ENCODE measurements at places on chromosomes 5 and 9.

DNA sequence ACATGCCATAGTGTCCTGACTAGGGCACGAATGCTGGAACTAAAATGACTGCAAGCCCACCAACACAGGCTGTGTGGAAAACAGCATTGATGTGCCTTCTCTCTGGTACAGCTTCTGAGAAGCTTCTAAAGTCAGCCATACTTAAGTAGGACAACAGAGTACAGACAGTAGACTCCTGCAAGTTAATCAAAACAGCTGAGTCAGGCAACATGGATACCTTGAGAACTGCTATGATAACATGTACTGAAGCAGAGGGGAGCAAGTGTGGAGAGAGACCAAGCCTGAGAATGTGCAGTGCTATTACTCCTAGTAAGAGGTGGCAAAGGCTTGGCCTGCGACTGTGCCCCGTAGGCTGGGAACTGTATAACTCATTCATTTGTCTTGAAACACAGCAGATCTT is 2.5 kb downstream of the ISCA1 start:
- DNase-seq: no peak

GRCh38 chr5:125185740-125186139 is 439.3 kb upstream of the ZNF608 start:
- no peak for DNase-seq

DNA sequence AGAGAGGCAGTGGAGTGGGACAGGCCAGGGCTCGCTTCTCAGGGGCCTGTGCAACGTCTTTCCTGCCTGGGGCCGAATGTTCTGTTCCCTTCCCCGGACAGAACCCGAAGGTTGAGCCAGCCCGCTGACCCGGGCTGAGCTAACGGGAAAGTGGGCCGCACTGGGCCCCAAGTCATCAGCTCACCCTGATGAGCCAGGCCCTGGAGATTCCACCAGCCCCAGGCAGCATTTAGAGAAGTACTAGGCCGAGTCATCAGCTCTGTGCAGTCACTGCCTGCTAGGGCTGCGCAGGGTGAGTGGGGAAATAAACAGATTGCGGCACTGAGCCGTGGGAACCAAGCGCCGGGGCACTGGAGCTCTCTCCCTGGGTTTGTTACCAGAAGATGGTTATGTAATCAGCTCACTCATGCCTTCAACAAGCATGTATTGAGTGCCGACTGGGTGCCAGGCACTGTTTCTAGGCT is 29.1 kb upstream of the DUSP1 start:
- DNase-seq: no peak

- DNase-seq: no peak
Observed at GRCh38 chr9:97524424-97524823, 23.0 kb downstream of the TMOD1 start.

- DNase-seq: no peak
Observed at GRCh38 chr5:134451225-134451935, 39.7 kb upstream of the CDKN2AIPNL start.

- peak; percentile 78 for DNase-seq
Observed at GRCh38 chr9:137034709-137035506, 3.0 kb upstream of the FUT7 start.

GRCh38 chr5:73783828-73784227 is 157.8 kb downstream of the ARHGEF28 start:
- no peak for DNase-seq

DNA sequence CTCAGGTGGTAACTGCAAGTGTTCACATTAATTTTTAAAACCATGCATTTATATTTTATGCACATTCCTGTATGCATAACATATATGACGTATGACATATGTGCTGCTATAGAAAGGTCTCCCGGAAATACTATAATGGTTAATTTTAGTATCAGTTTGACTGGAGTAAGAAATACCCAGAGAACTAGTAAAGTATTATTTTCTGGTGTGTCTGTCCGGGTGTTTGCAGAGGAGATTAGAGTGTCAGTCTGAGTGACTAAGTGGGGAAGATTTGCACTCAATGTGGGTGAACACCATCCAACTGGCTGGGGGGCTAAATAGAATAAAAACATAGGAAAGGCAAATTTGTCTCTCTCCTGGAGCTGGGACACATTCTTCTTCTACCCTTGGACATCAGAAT is 26.9 kb downstream of the UIMC1 start:
- DNase-seq: no peak

DNA sequence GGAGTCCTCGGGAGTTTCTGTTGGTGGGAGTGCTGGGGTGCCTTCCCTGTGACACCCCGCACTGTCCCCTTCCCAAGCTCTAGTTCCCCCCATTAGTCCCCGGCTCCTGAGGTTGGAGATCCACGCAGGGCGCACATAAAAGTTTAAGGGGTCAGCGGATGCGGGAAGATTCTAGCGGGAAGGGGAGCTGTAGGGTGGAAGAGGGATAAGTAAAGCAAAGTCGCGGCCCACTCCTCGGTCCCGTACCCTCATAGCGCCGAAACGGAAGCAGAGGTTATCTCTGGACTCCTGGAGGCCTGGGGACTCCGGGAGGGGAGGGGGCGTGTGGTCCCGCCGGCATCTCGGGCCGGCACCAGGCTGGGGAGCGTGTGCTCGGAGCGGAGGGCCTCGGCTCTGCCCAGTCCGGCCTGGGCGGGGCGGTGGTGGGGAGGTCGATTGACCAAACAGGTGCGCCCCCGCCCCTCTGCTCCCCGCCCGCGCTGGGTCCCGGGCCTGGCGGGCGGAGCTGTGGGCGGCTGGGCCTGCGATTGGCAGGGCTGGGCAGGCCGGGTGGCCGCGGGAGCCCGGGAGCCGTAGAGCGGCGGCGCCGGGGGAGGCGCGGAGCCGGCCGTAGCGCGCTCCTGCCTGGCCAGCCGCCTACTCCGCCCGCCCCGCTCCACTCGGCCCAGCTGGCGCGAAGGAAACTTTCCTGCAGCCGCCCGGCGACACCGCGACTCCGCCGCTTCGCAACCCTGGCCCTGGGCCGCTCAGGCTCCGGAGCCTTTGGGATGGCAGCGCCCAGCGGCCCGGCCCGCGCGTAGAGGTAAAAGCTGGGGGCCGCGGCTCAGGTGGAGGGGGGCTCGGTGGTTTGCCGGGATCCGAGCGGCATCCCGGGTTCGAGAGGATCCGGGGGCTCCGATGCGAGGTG is 52.2 kb upstream of the DAB2IP start:
- DNase-seq: no peak

- DNase-seq: no peak
Observed at GRCh38 chr5:135553688-135554462, 18.1 kb upstream of the NEUROG1 start.

GRCh38 chr9:3903273-3903672 is 377.5 kb upstream of the RFX3 start:
- no peak for DNase-seq

- DNase-seq: no peak
Observed at GRCh38 chr5:1641041-1641440, 117.3 kb upstream of the LPCAT1 start.

DNA sequence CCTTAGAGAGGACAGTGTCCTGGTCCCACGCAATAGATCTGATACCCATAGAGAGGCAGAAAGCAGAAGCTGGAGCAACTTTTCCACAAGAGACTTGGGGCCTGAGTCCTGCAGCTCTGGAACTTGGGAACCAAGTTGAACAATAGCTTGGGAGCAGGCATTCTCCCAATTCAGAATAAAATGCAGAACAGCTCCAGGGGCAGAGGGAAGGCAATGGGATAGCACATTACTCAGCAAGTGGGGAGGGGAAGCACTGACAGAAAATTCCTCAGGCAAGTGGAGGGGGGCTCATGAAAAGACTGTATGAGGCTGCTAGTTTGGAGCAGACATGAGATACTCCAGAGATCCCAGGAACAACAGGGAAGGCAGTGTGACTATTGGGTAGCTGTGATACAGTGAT is 513.6 kb downstream of the HINT1 start:
- no peak for DNase-seq

DNA sequence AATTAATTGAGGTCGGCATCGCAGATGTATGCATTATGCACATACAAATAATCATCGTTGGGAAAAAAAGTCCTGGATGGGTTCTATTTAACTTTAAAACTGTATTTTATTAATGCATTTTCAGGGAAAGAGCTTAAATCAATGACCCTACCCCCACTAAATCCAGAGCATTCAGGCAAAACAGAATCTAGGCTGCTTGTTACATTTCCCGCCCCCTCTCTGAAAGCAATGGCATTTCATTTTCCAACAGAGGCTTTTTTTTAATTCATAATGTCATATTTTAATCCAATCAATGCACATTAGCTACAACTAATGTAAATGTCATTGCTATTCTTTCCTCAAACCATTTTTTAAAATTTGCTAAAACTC is 117.4 kb upstream of the GRIA1 start:
- DNase-seq: no peak

- no peak for DNase-seq
Observed at GRCh38 chr5:150152636-150153462, 2.8 kb downstream of the PDGFRB start.

- peak; percentile 39 for DNase-seq
Observed at GRCh38 chr5:116947691-116948528, 373.3 kb upstream of the SEMA6A start.

- no peak for DNase-seq
Observed at GRCh38 chr5:146001544-146002190, 65.3 kb downstream of the SH3RF2 start.

DNA sequence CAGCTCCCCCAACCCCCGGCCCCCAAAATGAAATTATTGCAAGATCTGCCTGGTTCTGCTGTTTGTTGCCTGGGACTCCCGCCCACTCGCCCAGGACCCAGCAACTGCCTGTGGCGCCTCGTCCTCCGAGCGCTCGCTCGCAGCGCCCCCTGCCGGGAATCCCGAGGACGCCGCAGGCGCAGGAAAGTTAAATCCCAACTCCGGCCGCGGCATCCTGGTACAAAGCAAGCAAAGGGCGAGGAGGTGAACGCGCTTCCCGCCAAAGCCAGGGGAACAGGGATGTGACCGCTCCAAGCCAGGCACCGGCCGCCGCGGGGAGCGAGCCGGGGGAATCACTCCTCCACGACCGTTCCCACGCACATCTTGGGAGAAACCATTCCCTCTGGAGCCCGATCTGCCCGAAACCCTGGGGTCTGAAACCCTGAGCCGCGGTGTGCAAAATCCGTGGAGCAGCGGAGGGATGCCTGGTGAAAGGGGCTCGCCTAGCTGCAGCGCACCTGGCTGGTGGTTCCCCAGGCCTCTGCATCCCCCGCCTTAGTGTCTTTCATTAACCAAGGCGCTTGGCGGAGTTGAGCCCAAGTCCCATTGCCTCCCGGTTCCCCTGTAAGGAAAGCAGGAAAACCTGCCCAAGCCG is 1.3 kb downstream of the SEMA5A start:
- peak; percentile 14 for DNase-seq

GRCh38 chr9:124220946-124221451 is 36.8 kb upstream of the NEK6 start:
- no peak for DNase-seq

DNA sequence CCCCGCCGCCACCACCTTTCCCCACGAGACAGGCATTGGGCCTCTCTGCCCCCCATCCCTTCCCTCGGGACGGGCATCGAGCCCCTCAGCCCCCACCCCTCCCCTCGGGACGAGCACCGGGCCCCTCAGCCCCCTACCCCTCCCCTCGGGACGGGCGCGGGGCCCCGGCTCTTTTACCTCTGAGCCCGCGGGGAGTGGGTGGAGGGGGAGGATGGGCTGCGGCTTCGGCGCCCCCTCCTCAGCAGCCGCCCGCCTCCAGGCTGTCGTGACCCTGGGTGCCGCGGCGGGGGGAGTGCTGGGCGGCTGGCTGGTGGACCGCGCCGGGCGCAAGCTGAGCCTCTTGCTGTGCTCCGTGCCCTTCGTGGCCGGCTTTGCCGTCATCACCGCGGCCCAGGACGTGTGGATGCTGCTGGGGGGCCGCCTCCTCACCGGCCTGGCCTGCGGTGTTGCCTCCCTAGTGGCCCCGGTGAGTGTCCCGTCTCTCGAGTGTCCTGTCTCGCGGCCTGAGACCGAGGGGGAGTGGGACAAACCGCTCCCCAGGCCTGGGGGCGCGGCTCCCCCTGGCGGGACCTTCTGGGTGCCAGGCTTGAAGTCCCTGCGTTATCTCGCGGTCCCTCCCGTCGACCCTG is 791 bp downstream of the SLC2A8 start:
- DNase-seq: no peak

GRCh38 chr5:53340956-53341750 is 139.3 kb upstream of the FST start:
- no peak for DNase-seq

- no peak for DNase-seq
Observed at GRCh38 chr9:89714321-89714720, 109.5 kb downstream of the GADD45G start.

DNA sequence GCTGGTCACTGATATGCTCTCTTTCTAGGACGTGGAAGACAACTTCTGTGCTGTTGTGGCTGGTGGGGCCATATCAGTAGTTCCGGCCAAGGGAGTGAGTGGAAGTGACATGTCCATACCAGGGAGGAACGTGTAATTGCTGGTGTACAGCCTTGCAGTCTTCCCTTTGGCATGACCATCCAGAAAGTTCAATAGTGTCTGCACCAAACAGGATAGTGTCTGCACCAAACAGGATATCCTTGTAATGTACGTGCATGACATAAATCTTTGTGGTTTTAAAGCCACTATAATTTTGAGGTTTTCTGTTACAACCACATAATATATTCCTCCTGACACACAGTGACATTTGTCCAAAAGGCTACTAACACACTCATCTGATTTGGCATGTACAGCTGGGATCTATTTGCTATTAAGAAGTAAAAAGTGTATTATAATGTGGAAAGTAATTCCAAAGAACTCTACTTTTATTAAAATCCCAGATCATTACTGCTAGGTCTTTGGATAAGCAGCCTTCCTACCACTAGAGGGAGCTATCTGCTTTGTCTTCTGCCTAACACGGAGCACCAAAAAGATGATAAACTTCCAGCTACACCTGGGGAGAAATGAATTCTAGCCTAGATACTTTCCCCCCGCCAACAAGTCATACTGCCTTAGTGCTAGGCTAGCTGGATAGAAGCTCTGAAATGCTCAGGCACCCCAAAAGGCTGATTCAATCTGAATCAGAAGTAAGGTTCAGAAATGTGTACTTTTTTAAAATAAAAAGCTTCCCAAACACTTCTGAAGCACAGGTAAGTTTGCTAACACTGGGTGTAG is 52.7 kb downstream of the RNF145 start:
- no peak for DNase-seq

DNA sequence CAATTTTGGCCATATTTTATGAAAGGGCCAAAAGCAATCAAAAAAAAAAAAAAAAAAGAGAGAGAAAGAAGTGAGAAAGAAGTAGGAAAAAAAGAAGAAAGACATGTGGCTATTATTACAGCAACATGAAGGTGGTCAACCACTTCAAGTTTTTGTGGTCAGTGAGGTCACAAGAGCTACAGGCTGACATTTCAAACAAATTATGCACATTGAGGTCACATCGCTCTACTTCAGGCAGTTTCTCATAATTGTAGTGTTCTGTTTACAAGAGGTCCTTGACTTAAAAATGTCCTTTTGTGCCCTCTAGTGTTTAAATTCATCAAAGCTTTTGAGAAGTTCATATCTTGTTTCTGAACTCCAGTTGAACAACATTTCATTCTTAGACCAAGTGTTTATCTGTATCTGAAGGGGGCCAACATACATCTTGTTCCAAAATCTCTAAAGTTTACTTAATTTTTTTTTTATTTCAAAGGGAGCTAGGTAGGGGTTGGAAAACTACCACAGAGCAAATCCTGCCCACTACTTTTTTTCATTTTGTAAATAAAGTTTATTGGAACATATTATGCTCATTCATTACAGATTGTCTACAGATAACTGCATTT is 513.1 kb downstream of the PDE4D start:
- no peak for DNase-seq
